Stimulated activated CD4-positive, alpha-beta T cell treated with anti-CD3 and anti-CD28 coated beads, Interleukin-1b, Interleukin-23, amount 100 ng/mL, for 1 hour (primary cell): ENCODE measurements at places on chromosomes 6 and 20.

- peak; percentile 53 for DNase-seq
These were observed at the start of gene TRIM38 for GRCh38 chr6:25962149-25963127. TRIM38 (plus strand) TSS chr6:25962802; CDS start chr6:25966523, 3,721 bp downstream.

DNA sequence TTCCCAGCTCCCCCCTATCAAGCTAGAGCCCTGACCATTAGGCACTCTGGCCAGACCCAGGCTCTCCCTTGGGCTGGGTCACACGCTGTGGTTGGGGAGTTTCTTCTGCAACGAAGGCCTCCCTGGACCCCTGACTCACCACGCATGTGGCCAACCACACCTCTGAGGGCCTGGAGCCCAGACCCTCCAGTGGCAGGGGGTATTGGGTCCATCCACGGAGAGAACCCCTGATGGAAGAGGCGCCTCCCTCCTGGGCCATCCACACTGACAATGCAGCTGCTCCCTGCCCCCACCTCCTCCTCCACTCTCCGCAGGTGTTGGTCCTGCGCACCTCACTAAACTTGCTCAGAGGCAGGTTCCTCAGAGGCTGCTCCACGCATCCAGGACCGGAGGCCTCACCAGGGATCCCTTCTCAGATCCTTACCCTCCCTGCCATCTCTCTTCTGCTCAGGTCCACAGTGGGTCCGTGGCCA lies 125.4 kb downstream of the RNASET2 start:
- DNase-seq = no peak

DNA sequence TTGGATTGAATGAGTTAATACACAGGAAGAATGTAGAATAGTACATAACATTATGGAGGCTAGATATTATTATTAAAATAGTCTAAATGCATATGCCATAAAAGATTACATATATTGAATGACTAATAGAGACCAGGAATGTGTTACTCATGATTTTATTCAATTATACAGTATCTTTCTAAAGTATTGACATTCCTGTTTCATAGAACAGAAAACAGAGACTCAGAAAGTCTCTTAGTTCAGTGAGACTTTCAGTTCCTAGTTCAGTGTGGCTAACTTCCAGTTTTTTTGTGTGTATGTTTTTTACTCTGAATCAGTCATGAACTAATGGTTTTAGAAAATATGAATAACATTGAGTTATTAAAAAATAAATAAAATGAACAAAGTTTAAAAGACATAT lies 34.6 kb upstream of the TMEM244 start:
- no peak for DNase-seq

DNA sequence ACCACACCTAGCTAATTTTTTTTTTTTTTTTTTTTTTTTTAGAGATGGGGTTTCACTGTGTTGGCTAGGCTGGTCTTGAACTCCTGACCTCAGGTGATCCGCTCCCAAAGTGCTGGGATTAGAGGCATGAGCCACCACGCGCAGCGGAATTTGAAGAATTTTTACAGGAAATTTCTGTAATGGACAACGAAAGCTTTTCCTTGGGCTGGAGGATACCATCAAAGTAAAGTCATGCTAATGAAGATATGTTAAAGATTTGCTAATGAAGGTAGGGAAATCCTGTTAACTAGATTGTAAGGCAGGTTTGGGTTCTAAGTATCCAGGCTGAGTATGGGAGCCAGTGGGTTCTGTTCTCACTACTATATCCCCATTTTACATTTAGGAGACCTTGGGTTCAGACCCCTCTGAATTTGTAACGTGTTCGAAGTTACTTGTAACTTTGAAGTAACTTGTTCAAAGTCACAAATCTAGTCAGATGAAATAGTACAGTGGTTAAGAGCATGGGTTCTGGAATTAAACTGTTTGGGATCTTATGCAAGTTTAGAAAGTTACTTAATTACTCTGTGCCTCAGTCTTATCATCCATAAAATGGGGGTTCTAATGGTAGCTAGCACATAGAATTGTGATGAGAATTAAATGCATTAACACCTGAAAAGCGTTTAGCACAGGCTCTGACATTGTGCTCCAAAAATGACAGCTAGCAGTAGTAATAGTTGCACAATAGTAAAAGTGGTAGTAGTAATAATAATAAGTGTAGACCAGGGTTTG lies 123.4 kb upstream of the GPR6 start:
- DNase-seq = no peak

DNA sequence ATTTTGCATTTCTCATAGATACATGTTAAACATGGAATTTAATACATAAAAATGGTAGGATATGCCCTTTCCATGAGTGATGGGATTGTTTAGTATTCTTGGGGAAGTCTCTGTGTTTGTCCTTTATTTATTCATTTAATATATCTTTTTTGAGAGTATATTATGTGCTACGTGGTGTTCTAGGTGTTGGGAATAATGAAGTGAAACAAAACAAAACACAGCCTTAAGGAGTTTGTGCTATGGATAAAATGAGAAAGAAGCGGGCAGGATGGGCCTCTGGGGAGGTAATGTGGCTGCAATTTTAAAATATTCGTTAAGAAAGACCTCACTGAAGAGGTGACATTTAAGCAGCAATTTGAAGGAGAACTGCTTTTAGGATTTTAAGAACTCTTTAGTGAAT lies 851.5 kb downstream of the MAFB start:
- DNase-seq = no peak

- no peak for DNase-seq
These were observed 237.0 kb downstream of the BCKDHB start for GRCh38 chr6:80343511-80343910.

GRCh38 chr6:47853766-47854165 lies 71.9 kb downstream of the OPN5 start:
- no peak for DNase-seq

DNA sequence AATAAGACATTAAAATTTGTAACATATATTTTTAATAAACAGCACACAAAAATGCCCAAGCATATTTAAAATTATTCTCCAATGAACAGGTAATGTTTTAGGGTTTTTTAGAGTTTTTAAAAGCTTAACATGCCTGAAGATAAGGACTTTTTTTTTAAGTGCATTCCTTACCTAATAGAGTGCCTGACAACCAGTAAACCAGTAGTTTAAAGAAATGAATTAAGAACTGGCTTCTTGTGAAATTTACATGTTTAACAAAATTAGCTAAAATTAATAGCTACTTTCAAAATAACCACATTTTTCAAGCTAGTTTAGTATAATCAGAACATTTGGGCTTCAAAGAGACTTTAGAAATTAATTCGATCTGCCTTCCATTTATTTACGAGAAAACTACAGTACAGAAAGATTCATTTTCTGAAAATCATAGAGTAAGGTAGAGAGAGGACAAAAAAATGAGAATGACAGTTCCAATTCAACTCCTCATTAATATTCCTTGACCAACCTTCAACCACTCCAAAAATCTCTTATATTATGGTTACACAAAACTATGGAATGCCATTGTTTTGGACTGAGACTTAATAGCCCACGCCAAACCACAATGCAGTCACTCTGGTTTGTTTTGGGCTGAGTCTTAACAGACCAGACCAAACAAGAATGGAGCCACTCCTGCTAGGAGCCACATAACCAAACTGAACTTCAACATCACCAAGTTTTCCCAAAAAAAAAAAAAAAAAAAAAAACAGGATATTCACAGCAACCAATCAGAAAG lies 5.7 kb upstream of the PLN start:
- no peak for DNase-seq
